ENCODE measurements at places on chromosomes 7 and 10. TPM values are rescaled to one million over a fixed set of nuclear protein-coding genes. Genes with fewer than 3 reads are reported as not detected.

CAMK2B gene
- polyA plus RNA-seq, result 0.05 TPM

PHKG1 gene
- 0.16 TPM for polyA plus RNA-seq

PTCD1 gene
- polyA plus RNA-seq, result 3.5 TPM

TRIP6 gene
- 105 TPM for polyA plus RNA-seq

AGR3 gene
- not detected for polyA plus RNA-seq

ECHDC3 gene
- polyA plus RNA-seq, result 13.4 TPM

HOXA6 gene
- 0.77 TPM for polyA plus RNA-seq

FAM13C gene
- polyA plus RNA-seq, result not detected

PLEKHS1 gene
- polyA plus RNA-seq, result not detected

GRCh38 chr10:90784771-90785170 is 73.1 kb downstream of the HTR7 start:
- no peak for DNase-seq

GRCh38 chr10:88886557-88886956 is 6.5 kb downstream of the STAMBPL1 start:
- DNase-seq, result no peak

DNA sequence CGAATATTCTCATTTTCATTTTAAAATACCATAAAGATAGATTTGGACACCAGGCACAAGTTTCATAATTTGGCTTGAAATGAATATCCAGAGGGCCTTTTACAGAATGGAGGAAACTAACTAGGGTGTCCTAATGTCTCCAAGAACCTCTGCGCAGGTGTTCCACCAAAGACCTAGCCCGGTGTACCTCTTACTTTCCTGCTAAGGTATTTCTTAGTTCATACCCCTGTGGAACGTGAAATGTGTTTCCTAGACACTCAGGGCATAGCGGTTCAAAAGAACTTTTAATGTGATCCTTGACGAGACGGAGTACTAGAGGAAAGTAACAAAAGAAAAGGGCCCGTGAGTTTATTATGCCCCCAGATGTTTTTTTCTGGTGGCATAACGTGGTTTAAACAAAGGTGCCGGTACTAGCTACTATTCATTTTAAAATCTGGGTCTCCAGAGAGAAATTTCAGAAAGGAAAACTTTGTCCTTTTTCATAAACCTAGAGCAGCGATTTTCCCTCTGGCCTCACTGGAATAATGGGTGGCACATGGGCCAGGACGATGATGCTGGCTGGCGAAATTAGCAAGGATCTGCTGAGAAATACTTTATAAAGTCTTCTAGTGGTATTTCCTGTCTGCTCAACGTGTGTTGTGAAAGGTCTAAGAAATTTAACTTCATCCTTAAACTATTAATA is 1.4 kb downstream of the APBB1IP start:
- no peak for DNase-seq

GRCh38 chr7:105387508-105388355 is 989 bp downstream of the SRPK2 start:
- no peak for DNase-seq

DNA sequence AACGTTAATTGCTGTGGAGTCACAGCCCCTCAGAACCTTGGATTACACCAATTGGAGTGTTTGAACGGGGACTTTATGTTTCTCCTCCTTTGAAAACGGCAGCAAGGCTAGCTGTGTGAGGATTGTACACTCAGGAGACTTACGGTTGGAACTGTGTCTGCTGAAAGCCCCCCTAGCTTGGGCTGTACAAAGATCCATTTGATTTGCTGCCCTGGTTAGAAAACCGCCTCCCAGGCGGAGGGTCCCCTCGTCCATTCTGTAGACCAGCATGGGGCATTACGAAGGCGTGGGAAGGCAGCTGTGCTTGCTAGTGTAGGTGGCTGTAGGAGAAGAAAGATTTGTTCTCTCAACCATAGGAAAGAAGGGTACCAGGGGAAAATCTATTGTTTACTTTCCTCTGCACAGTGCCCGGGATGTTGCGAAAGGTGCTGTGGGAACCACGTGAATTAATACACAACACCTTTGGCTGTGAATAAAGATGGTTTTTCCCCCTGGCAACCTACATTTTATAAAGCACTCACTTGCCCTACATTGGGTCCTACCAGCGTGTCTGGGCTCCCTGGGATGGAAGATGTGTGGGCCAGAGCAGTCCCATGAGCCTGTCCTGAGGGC is 73.4 kb upstream of the BTBD16 start:
- DNase-seq, result no peak

DNA sequence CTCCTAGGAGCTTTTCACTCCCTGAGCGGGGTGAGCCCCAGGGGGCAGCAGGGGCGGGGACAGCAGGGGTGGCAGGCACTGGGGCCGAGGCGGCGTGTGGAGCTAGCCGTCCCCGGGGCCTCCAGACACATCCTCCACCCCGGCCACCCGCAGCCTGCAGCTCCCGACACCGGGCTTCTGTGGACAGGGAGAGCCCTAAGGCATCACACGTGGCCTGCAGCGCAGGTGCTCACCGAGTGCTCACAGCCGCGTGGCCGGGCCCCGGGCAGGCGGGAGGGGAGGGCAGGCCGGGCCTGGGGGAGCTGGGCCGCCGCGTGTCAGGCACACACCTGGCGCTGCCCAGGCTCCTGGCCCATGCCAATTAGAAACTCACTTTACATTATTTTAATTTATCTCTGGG is 51.4 kb downstream of the MICALL2 start:
- DNase-seq, result no peak

GRCh38 chr7:33062023-33062781 is at the start of gene NT5C3A:
Gene NT5C3A (minus strand): TSS chr7:33062776. CDS start chr7:33062705, 71 bp downstream.
- DNase-seq, result no peak

- DNase-seq, result no peak
Observed at GRCh38 chr10:6002809-6003510, 25.6 kb upstream of the IL15RA start.

- no peak for DNase-seq
Observed at GRCh38 chr7:112788778-112789343, 1.3 kb downstream of the TMEM168 start.

DNA sequence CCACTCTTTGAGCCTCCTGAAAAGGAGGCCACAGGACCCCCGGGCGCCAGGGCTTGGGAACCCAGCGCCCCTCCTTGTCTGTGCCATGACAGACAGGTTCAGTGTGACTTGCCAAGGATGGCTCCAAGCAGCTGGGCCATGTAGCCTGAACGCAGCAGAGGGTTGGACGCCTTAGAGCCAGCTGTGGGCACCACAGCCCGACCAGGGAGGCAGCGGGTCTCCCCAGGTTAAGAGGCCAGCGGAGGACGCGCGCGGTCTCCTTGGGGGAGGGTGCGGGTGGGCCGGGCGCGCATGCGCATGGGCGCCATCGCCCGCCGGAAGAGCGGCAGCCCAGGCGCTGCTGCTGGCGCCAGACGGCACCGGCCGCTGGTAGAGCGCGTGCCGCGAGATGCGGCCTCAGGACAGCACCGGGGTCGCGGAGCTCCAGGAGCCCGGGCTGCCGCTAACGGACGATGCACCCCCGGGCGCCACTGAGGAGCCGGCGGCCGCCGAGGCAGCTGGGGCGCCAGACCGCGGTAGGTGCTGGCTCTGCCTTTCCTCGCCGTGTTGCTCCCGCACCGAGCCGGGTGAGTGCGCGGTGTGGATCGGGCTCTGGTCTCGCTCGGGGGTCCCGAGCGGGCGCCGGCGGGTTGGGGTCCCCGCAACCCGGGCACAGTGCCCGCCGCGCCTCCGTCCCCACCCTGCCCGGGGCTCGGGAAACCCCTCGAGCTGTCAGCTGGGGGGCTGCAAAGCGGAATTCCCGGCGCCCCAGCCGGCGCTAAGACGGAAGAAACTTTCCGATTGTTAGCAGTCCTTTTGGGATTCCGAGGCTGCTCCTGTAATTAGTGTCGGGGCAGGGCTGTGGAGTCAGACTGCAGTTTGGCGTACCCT is at the start of gene SLC35G1:
Gene SLC35G1 (plus strand): TSS at position 333 of the 870 bp plus-strand sequence. CDS start 56 bp downstream, at position 389.
- DNase-seq, result no peak

DNA sequence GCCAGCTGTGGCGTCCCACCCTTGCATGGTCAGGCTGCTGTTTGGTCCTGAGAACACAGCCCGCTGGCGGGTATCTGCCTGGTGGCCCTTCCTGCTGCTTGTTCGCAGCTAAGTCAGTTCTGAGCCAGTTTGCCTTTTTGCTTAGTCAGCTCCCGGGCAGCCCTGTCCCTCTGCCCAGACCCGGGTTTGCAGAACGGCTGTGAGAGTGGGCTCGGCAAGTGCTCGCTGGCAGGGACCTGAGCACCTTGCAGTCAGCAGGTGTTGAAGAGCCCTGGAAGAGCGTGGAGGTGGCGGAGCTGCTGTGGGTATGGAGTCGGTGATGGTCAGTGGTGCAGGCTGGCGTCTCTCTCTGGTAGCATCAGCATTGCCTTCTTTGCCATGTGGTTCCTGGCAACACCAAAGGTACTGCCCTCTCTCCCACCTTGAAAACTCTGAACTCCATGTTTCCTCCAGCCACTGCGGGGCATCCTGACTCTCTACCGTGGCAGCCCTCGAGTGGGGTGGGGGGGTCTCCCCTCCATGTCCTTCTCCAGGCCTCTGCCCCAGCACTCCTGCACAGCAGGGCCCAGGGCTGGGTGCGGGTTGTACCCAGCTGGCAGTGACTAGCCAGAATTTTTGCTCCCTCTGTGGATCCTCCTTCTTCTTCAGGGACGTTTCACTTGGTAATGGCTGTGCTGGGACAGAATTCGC is 4.6 kb downstream of the INPP5A start:
- no peak for DNase-seq

DNA sequence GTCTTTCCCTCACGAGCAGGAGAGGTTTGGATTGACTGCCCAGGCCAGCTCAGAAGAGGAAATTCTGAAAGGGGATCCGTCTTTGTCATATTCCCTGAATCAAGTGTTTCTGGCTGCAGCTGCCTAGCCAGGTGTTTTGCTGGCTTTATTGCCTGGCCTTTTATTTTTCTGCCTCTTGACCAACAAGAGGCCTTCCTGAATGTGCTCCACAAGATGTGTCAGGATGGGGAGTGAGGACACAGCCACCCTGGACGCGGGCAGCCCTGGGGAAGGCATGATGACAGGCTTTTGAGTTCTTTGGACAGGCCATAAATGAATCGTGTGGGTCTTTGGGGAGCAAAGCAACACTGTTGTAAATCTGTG is 163.6 kb downstream of the CAMK1D start:
- no peak for DNase-seq

- DNase-seq, result no peak
Observed at GRCh38 chr10:126294451-126294850, 93.8 kb downstream of the ADAM12 start.

DNA sequence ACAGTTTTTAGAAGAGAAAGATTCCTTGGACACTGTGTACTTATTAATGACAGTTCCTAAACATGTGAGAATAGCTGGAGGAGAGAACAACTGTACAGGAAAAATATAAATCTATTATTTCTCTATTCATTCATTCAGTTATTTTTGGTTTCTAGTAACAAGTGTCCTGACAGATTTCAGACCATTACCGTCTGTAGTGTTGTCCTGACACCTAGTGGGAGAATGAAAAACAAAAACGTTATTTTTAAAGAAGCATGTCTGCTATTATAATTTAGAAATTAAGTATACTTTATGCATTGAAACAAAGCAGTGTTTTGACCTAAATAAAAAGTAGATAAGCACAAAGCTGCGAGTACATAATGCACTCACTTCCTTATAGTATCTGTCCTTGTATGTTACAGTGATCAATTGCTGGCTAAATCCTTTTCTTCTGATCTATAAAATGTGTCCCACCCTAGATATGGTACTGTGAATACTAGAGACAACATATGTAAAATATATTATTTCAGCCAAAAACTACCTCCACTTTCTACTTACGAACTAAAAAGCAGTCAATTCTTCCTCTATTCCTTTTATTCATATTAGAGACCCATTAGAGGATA is 575.6 kb downstream of the ARL4A start:
- DNase-seq, result no peak

GRCh38 chr7:12923971-12924370 is 236.5 kb downstream of the ARL4A start:
- no peak for DNase-seq

DNA sequence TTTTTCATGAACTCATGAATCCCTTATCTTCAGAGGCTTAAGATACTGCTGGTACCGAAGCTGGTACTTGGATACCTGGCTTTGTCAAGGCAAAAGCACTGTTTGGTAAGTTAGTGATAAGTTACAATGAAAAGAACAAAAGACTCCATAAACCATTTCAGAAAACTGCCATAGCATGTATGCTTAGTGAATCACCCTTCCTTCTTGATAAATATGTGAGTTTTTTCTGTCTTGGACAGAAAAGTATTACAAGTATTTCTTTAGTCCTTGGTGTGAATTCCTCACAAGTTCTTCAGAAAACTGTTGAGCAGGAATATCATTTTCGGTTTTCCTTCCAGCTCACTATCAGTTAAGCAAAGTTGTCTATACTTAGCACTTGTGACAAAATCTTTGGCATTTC is 25.6 kb downstream of the PUS7 start:
- DNase-seq, result no peak

DNA sequence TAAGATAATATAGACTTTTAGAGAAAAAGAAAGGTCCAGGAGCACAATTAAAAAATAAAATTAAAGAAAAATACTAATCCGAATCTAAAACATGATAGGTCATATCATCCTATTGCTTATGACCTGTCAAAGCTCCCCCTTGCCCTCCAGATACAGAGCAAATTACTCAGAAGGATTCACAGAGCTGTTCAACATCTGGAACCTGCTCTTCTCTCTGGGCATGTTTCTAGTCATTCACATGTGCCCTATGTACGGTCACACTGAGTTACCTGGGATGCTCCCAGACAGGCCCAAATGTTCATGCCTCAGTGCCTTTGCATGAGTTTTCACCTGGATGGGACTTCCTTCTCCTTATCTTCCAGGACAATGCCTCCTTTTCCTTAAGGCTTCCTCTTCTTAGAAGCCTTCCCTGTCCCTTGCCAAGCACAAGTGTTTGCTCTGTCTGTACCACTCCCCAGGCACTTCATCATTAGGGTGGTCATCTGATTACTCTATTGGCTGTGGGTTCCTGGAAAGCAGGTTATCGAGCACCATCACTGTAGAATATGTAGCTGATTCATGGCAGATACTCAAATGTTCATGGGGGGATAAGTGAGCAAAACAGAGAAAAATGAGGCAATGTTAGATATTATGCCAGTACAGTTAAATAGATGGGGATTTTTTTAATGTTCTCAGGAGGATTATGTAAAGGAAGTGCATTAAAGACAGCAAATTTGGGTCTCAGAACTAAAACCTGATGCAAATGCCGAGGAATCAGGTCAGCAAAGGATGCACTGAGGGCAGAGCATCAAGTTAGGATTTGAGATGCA is 12.0 kb upstream of the AOAH start:
- no peak for DNase-seq

DNA sequence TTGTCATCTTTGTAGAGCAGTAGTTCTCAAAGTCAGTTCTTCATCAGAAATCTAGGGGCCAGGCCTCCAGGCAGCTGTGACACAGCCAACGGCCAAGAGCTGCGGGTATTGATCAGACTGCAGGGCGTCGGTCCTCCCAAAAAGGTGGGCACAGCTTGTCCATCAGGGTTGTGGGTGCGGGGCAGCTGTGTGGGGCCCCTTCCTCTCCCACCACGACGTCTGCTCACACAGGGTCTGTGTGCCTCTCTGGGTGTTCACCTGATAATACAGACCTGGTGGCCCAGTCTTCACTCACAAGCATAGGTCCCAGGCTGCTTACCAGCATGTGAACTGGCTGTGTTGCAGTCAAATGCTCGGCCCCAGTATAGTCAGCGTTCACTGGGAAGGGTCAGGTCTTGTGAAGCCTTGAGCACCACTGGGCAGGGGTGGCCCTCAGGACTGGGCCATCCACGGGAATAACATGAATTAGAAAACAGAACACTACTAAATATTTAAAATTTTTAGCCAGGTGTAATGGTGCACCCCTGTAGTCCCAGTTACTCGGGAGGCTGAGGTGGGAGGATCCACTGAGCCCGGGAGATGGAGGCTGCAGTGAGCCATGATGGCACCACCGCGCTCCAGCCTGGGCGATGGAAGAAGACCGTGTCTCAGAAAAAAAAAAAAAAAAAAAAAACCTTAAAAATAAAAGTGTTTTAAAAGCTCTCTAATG is 102.8 kb upstream of the DIP2C start:
- DNase-seq, result no peak
